ENCODE measurements at places on chromosomes 7 and 10.

- no peak for DNase-seq
Observed at GRCh38 chr10:96560966-96561887, 25.6 kb downstream of the TM9SF3 start.

DNA sequence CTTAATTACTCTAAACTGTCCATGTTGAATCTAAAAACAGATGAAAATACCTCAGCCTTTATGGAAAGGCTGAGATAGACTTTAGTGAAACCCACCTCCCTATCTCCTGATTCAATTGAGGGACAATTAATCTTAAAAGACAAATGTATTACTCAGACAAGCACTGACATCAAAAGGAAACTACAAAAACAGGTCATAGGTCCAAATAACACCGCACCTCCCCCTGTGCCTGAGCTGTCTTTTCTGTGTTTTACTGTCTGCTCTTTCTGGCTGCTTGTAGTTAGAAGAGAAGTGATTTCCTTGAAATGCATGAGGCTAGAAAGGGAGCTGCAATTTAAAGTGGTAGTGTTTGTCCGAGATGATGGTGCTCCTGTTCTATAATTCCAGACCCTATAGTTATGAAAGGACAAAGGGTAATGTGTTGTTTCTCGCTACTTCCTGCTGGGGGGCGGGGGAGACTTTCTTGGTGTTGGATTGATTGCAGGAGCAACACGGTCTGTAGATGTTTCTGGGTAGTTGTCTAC lies 16.0 kb downstream of the AKR1C8 start:
- no peak for DNase-seq

GRCh38 chr7:115009139-115009538 lies 87.2 kb downstream of the MDFIC start:
- DNase-seq = no peak

DNA sequence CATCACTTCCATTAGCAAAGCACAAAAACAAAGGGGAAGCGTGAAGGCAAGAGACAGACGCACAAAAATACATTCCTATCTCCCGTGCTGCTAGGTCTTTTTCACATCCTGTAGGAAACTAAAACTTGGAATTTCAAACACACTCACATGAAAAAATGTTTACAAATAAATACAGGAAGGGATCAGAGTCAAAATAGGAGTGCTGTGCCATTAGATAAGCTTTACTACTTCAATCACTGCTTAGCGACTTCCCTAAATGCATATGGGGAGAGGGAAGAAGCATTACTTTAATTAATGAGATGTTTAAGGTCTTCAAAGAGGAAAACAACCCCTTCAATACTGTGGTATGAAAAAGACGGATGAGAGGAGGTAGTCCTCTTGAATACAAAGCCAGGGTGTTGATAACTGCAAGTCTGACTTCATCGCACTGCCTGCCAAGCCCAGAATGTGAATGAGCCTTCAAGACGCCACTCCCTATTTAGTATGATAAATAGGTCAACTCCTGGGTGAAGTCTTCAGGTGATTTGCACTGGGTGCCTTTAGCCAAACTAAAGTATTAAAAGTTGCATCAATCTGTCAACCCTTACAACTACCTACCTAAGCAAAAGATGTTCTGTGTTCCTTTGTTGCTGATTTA lies 13.9 kb downstream of the PARD3 start:
- DNase-seq = no peak

GRCh38 chr10:112335111-112335867 lies 38.6 kb upstream of the ACSL5 start:
- peak; percentile 34 for DNase-seq

- no peak for DNase-seq
Observed at GRCh38 chr10:571688-572451, 117.6 kb downstream of the DIP2C start.

GRCh38 chr7:55622241-55622640 lies 49.9 kb upstream of the VOPP1 start:
- no peak for DNase-seq

DNA sequence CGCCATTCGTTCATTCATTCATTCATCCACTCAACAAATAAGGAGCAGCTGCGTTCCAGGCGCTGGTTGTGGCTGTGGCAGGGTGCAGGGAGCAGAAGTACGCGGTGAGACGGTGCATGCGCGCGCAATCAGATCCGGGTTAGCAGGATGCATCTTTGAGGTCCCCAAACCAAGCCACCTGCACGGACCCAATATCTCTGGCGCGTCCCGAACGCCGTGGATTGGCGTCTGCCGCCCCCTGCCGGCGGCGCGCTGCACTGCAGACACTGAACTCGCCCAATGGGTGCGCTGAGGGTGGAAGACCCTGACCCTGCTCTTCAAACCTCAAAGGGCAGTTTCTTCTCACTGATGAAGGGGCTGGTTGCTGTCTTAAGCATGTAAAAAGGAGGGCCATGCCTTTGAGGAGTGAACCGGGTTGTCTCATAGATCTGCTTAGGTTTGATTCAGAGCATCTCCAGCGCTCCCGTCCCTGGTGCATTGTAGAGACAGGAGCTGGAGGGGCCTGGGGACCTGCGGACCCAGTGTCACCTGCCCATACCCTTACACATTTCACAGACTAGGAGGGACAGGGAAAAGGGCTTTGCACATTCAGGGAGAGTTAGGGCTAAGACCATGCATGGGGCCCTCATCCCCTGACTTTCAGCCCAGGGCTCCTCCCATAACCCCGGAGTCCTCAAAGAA lies 102.5 kb downstream of the RAMP3 start:
- peak; percentile 64 for DNase-seq

DNA sequence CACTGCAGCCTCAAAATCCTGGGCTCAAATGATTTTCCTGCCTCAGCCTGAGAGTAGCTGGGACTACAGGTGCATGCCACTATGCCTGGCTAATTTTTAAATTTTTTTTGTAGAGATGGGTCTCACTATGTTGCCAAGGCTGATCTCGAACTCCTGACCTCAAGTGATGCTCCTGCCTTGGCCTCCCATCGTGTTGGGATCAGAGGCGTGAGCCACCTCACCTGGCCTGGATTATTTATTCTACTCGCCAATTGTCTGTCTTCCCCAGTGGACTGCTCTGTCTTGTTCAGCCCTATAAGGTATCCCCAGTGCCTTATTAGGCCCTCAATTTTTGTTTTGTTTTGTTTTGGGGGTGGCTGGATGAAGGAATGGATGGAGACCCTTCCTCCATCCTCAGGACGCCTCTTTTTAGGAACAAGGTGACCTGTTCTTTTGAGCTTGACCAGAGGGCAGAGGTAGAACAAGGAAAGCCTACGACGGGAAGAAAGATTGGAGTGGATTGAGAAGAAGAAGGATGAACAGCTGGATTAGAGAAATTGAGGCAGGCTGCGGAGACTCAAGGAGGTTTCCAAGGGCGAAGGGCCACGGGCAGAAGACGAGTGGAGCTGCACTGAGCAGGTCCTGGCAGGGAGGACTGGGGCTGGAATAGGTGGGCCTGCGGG lies 541 bp upstream of the DENND10 start:
- DNase-seq = no peak

DNA sequence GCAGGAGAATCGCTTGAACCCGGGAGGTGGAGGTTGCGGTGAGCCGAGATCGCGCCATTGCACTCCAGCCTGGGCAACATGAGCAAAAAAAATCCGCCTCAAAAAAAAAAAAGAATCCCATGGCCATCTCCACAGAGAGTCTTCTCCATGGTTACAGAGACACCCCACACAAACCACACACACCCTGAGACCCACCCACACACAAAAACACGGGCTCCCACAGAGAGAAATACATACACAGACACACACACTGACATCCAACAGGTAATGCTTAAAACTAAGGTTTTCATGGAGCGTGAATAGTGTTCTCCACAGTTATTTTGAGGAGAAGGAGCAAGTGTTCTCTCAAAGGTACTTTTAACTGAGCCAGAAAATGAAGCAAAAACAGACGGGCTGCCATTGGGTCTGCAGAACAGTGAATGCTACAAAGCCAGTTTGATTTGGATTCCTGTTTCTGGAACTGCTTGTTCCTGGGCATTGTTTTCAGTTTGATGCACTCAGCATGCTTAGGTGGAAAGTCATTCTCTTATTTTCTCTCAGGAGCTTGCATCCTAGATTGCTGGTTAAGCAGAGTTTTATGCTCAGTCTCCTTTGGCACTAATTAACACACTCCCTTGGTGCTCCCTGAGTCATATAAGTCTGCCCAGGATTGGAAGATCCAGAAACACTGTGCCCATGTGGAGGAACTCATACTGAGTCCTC lies 15.4 kb downstream of the AHCYL2 start:
- DNase-seq = no peak

GRCh38 chr7:28358423-28358868 lies 53.9 kb upstream of the CREB5 start:
- DNase-seq = no peak

DNA sequence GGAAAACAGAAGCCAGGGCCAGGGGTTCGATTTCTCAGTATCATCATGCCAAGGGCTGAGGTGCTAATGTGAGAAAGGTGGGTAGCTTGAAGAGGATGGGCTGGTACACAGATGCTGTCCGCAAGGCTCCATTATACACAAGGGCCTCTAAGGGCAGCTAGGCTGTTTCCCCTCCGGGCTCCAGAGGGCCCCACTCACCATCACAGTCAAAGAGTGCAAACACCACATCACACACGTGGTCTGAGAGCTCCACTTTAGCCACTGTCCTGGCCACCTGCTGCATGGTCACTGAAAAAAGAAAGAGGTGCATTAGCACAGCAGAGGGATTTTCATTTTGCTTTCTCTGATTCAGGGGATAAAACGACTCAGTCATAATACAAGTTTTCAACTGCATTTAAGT lies 20.9 kb upstream of the DNAJB12 start:
- DNase-seq = no peak

DNA sequence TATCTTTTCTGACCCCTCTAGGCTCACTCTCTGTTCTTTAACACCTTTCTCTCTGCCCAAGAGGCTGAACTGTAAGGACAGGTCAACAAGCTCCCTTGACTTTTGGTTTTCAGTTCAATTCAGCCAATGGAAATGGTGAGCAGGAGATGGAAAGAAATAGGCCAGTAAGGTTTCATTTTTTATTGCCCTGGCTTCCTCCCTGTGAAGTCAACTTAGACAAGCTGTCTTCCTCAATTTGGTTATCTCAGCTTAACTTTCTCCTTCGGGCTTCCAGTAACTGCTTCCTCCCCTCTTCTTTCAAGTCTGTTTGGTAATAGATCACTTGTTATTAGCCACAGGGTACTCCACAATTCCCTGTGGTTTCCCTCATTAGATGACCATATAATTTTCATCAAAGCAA lies 19.7 kb downstream of the LIPK start:
- no peak for DNase-seq

DNA sequence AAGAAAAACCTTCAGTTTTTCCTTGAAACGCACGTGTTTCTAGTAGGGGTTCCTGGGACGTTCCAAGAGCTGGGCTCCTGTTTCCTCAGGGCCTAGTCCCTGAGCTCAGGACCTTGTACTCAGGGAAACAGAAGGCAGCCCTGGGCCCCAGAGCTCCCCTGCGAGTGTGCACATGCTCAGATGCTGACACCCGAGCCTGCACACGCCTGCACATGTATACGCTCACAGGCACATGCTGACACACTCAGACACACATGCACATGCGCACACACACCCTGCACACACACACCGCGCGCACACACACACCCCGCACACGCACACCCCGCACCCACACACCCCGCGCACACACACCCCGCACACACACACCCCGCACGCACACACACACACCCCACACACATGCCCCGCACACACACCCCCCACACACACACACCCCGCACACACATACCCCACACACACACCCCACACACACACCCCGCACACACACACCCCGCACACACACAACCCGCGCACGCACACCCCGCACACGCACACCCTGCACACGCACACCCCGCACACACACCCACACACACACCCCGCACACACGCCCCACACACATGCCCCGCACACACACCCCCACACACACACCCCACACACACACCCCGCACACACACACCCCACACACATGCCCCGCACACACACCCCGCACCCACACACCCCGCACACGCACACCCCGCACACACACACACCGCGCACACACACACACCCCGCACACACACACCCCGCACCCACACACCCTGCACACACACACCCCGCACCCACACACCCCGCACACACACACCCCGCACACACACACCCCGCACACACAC lies 52.2 kb downstream of the CALML3 start:
- DNase-seq = no peak

- peak; percentile 53 for DNase-seq
Observed at GRCh38 chr10:96833220-96834001, 1.3 kb downstream of the LCOR start.

DNA sequence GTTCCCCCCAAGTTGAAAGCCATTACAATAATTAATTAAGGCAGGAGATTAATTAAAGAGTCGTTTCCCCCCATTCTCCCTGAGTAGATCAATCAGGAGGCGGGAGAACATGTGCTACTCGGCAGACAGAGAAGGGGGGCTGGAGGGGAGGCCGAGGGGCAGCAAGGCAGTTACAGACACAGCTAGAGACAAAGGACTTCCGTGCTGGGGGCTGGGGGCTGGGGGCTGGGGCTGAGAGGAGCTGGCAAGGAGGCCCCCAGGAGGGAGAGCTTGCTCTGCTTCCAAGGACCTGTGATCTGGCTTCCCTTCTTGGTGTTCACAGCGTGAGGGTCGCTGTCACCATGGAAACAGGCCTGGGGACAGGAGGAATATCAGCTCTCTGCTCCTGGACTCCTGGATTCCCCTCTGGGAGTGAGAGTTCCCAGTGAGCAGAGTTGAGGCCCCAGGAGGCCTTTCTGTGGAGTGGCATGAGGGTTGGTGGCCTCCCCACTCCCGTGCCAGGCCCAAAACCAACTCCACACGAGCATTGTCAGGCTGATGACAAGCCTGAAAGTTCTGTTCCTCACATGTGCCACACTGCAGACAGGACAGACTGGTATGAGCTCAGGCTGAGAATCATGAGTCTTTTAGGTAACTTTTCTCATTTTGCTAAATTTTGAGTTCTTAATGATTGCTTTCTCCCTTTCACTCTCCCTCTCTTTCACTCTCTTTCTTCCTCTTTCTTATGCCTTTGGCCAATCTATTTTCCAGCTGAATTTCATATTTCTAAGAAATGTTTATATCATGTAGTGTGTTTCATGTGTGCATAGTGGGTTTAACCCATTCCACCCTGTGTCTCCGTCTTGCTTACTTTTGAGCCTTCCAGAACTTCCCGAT lies 16.4 kb downstream of the FAM241B start:
- DNase-seq = no peak

DNA sequence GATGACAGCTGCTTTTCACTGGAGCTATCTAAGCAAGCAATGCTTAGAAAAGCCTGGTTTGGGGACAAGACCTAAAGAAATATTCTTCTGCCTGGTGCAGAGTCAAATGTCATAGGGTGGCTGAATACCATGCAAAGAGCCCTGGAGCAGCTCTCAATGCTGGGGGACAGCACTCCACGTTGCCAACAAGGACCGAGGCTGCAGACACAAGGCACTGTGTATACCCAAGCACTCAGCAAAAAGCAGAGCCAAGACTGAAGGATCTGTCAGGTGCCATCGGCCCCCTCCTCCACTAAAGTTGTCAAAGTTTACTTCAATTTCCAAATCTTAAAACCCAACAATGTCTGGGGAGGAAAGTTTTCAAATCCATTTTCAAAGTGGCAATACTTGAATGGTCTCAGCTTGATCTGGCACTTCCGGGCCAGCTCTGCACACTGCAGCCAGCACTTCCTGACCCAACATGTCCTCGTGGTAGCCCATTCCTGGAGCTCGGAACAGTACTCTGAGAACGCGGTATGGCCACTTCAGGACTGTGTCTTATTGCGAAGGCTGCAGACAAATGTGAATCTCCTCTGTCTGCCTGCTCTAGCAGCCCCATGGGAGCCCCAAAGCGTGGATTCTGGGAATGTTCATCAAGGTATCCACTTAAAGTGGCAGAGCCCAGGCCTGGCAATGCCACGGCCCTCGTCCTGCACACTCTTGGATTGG lies 191.8 kb downstream of the TNS3 start:
- no peak for DNase-seq

- DNase-seq = no peak
Observed at GRCh38 chr10:124621637-124622036, 122.5 kb downstream of the FAM53B start.

GRCh38 chr10:110681023-110681681 lies 37.0 kb downstream of the RBM20 start:
- DNase-seq = peak; percentile 23

Data from colonic mucosa (tissue), 4 donors.